ENCODE measurements at places on chromosomes 2 and 18.

GRCh38 chr2:41610501-41611190 lies 437.2 kb upstream of the PKDCC start:
- DNase-seq: no peak

GRCh38 chr2:118699447-118700175 lies 147.8 kb downstream of the EN1 start:
- no peak for DNase-seq

DNA sequence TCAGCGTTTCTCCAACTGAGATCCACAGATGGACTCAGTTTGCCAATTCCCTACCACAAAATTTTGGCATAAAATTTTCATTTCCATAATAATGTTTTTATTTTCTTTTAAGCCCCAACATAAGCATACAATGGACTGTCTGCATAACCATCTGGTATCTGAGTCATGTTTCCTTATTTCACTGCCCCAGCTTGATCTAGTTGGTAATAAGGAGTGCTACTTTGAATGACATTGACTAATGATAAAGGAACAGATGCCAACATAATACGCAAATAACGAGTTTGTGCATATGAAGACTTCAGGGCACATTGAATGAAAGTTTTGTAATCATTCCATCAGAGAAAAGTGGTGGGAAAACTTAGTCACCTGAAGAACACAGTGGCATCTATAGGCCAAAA lies 8.8 kb upstream of the MBD2 start:
- no peak for DNase-seq

DNA sequence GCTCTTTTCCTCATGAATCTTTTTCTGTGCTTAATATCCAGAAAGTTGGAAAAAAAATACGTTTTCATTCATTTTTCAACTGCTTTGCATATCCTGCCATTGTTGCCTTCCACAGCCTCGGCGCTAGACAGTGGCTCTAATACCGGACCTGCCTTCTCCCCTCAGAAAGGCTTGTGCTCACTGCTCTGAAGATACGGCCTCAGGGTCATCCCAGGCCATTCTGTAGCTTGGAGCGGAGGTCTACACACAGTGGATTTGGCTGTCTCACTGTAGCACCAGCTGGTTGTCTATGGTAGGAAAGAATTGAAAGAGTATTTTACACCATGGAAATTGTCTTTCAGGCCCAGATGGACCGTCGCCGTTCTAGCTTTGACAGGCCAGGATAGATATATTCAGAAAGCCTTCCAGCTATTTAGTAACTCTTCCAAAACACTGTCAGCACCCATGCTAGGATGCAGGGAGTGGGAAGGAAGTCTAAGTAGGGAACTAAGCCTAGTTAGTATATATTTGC lies 242.0 kb downstream of the TMEM182 start:
- DNase-seq: no peak

- no peak for DNase-seq
Measured at GRCh38 chr18:39732918-39733317, 2167.3 kb upstream of the CELF4 start.

GRCh38 chr2:974502-974901 lies 23.9 kb downstream of the SNTG2 start:
- DNase-seq: no peak

DNA sequence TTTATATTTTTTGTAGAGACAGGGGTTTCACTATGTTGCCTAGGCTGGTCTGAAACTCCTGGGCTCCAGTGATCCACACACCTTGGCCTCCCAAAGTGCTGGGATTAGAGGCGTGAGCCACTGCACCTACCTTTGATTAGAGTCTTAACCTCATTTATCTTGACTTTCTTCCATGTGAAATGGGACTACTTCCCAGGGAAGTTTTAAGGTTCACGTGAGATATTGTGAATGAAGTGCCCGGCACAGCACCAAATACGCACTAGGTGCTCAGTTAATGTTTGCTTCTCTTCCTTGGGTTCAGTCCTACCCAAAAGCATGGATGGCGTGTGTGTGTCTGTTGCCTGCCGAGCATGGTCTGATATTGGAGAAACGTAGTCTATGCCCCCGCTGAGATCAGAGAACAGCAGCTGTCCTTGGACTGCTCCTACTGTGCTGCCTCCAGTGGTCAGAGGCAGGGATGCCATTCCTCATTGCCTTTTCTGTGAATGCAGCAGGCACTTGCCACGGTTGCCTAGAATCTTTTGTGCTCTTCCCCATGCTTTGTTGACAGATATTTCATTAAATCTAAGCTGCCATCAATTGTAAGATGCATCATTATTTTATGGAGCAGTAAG lies 12.3 kb upstream of the TFCP2L1 start:
- DNase-seq: no peak

DNA sequence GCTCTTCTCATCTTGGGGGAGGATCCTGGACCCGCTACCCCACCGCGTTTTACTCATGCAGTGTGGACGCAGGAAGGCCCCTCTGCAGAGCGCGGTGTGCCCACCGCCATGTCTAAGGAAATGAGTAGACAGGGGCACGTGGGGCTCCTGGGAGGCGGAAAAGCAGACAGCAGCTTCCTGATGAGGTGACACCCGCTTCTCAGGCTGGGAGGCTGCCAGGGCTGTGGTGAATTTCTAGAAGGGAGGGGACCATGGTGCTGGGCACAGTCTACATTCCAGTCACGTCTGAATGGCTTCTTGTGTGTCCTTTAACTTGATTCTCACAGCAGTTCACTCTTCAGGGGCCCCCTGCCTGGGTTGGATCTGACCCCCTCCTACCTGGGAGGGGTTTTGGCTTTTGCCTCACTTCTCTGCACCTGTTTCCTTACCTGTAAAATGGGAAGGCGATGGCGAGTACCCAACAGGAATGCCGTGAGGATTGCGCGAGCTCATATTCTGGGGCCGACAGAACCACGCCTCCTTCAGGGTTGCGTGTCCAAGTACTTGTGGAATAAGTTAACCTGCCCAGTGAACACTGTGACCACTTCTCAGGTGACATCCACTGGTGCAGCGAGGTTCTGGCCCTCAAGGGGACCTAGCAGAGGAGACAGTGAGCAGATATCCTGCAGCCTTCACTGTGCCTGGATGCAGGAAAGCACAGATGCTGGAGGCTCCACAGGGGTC lies 32.3 kb upstream of the MBP start:
- DNase-seq: no peak

GRCh38 chr2:133718688-133719201 lies 150.5 kb upstream of the NCKAP5 start:
- no peak for DNase-seq

GRCh38 chr2:75045526-75046050 lies 87.1 kb downstream of the POLE4 start:
- DNase-seq: no peak

- DNase-seq: no peak
Measured at GRCh38 chr2:164808776-164809175, 32.8 kb downstream of the COBLL1 start.

DNA sequence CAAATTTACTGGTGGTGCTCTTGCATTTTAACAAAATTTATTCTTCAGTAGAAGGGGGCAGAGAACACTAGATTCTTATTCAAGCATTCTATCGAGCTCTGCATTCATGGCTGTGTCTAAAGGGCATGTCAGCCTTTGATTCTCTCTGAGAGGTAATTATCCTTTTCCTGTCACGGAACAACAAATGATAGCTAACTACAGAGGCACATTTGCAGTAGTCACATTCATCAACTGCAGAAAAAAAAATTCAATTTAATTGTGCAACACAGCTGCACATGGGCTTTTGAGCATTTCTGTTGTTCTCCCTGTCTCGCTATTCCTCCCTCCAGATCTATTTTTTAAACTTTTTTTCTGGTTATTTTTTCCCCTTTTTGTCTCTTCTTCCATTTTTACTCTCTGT lies 13.0 kb upstream of the DLX1 start:
- no peak for DNase-seq

DNA sequence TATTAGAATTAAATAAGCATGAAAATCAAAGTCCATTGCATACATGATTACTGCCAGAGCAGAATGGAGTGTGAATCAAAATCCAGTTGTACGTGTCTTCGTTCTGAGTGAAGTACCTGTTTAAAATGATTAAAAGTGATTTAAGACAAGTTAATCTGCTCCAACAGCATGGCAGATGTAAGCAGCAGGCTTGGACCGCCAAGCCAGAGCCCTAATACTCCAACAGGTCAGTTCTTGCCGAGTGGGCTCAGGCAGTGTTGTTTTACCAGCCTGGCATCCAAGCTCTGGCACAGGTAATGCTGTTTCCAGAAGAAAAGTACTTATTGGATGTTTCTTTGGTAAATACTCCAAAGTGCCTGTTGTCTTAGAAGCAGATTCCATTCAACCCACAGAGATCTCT lies 171.4 kb upstream of the EPAS1 start:
- no peak for DNase-seq

DNA sequence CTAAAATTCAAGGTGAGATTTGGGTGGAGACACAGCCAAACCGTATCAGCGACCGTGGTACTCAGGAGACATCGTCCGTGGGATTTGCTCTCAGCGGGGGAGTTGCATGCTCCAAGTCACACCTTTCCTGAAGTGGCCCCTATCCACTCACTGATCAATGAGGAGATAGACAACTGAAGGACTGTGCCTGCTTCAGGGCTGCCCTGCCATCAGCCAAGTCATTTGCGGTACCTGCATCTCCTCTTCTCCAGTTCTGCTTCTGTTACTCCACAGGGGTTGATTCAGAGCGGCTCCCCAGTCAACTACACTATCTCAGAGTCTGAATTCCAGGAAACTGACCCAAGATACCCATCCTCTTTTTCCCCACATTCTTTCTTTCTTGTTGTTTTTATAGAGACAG lies 184.1 kb downstream of the MREG start:
- no peak for DNase-seq

DNA sequence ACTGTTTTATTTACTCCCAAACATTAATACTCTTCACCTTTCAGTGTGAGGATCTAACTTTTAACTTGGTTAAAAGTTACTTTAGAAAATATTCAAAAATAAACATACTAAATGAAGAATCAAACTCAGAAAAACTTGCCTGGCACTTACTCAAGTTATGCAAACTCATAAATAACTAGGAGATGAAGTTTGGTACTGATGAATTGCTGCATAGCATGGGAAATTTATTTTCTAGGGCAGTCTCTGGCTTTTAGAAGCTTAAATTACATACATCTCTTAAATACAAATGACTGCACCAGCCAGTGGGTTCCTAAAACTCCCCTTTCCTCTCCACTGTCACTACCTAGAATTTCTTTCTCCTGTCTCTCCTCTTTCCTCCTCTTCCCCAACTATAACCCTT lies 46.7 kb upstream of the CREB1 start:
- no peak for DNase-seq

GRCh38 chr2:5766561-5766960 lies 74.4 kb downstream of the SOX11 start:
- no peak for DNase-seq

DNA sequence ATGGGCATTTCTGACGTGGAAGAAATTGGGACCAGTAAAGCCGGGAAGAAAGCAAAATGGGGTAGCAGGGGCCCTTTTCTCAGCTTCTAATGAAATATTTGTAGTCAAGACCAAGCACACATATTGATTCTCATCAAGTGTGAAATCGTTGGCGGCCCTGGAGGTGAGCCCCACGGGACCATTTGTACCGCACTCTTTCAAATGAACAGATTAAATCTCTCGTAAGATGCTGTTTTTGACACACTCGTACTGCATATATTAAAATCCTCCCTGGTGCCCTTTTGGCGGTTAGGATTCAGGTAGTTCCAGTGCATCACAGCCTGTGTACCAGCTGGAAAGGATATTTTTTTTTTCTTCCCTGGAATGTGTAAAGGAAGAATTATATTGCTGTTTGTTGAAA lies 9.9 kb upstream of the MYL1 start:
- no peak for DNase-seq

GRCh38 chr2:23637011-23637778 lies 252.2 kb downstream of the KLHL29 start:
- no peak for DNase-seq

DNA sequence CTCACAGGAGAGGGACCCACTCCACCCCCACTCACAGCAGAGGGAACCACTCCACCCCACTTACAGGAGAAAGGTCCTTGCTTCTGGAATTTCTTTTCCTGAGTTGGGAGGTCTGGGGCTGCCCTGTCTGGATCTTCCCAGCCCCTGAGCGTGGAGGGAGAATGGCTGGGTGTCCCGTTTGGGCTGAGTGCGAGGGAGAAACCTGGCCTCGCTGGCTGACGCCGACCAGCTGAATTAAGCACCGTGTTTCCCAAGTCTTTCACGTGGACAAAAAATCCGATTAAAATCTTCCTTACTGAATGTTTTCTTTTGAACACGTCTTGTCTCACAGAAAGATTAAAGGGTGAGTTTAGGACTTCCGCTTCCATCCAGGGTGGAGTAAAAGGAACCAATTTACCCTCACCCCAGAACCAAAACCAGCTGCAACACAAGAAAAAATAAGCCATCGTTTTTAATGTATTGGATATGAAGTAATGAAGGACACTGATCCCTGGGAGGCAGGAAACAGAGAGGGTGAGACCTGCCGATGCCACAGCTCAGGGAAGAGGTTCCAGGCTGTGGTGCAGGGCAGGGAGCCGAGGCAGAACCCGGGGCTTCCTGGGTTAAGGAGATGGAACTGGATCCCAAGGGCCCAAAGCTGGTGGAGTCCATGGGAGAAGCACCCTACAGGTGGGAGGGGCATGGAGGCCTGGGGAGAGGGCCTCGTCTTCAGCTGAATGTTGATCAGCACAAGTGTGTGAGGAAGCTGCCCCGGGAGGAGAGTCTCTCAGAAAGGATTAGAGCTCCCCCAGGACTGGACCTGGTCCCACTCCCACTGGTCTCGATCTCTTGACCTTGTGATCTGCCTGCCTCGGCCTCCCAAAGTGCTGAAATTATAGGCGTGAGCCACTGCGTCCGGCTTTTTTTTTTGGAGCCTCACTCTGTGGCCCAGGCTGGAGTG lies 60.3 kb downstream of the RTP5 start:
- DNase-seq: no peak

DNA sequence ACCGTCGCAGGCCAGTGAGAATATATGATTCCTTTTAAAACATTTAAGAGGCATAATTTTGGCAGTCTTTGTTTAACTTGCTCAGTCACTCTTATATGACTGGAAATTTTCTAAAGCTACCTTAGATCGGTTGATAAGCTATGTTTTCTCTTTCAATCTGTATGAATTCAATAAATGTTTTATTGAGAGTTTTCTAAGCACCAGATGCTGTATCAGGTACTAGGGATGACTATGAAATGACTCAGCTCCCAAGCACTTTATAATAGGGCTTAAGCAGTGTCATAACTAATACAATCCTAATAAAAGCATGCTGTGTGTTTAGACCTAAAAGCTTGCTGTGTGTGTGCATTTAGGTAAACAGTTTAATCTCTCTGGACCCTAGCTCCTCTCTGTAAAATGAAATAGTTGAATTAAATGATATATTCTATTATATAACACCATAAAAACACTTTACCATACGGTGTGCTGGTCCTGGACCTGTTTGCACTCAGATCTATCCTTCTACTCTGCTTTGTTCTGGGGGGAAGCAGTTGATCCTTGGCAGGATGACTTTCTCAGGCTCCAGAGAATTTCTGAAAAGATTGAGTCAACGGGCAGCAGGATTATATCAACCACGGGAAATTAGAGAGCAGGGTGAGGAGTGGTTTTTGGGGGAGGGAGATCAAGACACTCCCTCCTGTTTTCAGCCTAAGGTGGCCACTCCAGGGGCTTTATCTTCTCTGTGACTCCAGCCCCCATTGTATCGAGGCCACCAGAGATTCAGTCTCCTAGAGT lies 26.1 kb upstream of the SLC38A11 start:
- DNase-seq: no peak

GRCh38 chr2:46383113-46383395 lies 85.8 kb downstream of the EPAS1 start:
- no peak for DNase-seq
